ENCODE measurements at places on chromosomes 1 and 21. TPM values are rescaled to one million over a fixed set of nuclear protein-coding genes. Genes with fewer than 3 reads are reported as not detected.

DNA sequence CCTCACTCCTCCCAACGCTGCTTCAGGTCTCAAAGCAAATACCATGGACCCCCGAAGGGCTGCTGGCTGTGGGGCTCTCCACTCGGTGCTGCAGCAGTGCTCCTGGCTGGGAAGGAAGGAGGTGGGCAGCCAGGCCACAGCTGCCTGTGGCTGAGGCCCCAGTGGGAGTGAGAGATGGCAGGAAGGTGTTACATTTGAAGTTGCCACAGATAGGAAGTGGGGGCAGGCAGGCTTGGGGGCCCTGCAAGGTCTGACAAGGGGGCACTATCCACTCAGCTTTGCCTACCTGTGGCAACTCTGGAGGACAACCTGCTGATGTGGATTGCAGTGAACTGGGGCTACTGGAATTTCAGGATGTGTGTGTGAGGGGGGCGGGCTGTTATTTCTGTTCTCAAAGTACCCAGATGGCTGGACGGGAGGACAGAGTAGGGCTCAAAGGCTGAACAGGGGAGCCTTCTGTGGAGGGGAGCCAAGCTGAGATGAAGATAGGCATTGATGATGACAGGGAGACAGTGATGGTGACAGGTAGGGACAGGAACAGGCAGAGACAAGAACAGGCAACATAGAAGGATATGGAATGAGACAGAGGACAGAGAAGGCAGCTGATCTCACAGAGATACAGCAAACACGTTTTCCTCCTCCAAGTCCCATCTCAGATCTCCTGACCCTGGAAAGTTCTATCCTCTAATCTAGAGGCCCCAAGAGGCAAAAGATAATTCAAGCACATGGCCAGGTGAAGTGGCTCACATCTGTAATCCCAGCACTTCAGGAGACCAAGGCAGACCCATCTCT lies 1.8 kb downstream of the ZNF683 start:
- DNase-seq: no peak

DNA sequence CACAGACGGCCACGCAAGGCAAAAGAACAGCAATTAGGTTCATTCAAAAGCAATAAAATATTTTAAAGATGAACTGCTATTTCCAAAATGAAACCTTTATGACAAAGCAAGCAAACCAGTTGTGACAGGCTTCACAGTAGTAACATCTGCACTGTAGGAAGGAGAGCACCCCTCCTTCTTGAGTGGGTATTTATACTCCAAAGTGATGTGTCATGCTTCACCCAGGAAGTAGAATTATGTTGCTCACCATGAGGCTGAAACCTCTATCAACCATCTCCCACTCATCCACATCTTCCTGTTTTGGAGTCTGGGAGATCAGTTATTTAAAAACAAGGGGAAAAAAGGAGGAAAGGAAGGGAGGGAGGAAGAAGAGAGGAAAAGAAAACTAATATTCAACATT lies 885 bp downstream of the OR2T10 start:
- peak; percentile 22 for DNase-seq

- peak; percentile 62 for DNase-seq
Observed at GRCh38 chr1:244346972-244347618, 104.6 kb downstream of the ADSS2 start.

- DNase-seq: no peak
Observed at GRCh38 chr1:43691871-43692815, 15.2 kb upstream of the ST3GAL3 start.

DNA sequence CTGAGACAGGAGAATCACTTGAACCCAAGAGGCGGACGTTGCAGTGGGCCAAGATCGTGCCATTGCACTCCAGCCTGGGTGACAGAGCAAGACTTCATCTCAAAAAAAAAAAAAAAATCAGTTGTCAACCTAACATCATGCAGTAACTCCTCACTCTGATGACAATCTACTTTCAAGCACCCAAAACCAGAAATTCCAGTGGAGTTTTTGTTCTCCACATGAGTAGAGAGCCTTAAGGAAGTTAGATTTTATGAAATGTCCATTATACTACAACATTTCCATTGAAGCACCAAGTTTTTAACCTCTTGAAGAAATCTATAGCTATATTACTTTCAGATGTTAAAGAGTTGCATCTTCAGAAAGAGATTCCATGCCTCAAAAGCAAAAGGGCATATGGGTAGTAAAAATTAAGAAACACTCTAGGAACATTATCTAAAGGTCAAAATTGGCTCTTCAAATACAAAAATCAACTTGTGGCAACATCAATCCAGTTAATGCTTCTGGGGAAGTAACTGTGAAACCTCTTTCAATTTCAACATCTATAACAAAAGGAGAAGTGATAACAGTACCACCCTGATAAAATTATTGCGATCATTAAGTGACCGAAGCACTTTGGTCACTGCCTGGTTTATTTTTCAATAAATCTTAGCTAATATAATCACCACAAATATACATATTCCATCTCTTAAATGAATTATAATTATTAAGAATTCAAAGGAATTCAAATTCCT lies 7.7 kb downstream of the LPGAT1 start:
- DNase-seq: no peak

GRCh38 chr21:41102281-41102680 lies 65.7 kb upstream of the BACE2 start:
- DNase-seq: no peak

DNA sequence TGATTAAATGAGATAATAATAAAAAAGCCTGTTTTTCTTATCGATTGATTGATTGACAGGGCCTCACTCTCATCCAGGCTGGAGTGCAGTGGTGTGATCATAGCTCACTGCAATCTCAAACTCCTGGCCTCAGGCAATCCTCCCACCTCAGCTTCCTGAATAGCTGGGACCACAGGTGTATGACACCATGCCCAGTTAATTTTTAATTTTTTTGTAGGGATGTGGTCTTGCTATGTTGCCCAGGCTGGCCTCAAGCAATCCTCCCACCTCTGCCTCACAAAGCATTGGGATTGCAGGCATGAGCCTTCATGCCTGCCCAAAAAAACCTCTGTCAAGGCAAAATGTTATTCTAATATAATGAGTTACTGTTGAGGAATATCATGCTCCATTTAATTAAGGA lies 346.4 kb upstream of the DAB1 start:
- no peak for DNase-seq

LCE6A gene
- not detected for total RNA-seq

FMO3 gene
- total RNA-seq: not detected

GCSAML gene
- not detected for total RNA-seq

MASP2 gene
- 0.92 TPM for total RNA-seq

FLG2 gene
- not detected for total RNA-seq

FCGR3A gene
- total RNA-seq: not detected

Data from PC-3 (cell line).